ENCODE measurements at places on chromosomes 13 and 19. TPM values are rescaled to one million over a fixed set of nuclear protein-coding genes. Genes with fewer than 3 reads are reported as not detected.

Gene ZSCAN5B
- not detected for total RNA-seq

Gene CASP14
- total RNA-seq: 0.10 TPM

Gene C5AR2
- 0.31 TPM for total RNA-seq

Gene AMER2
- total RNA-seq: 0.62 TPM

Gene LRRC25
- 1.8 TPM for total RNA-seq

DNA sequence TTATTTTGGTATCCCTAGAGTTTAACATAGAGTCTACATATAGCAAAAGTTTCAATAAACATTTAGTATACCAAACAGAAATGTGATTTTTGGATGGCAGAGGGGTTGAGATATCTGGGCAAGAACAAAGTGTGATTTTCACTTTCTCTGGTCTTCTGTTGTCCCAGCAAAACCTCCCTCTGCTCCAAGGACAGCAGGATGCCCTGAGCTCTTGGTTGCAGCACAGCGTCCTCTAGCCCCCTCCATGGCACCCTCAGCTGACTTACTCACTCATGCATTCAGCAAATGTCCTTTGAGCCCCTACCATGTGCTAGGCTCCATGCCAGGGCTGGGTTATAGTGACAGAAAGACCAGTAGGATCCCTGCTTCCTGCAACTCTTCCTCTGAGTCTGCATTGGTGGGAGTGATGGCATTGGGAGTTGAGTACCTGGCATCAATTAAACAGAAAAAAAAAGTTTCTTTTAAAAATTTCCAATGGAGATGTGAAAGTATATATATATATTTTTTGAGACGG lies 104.8 kb upstream of the UBL3 start:
- DNase-seq: no peak

- DNase-seq: peak; percentile 11
Measured at GRCh38 chr19:29121684-29122083, 91.3 kb downstream of the UQCRFS1 start.

GRCh38 chr19:44072543-44073401 lies 813 bp downstream of the ZNF284 start:
- DNase-seq: no peak

DNA sequence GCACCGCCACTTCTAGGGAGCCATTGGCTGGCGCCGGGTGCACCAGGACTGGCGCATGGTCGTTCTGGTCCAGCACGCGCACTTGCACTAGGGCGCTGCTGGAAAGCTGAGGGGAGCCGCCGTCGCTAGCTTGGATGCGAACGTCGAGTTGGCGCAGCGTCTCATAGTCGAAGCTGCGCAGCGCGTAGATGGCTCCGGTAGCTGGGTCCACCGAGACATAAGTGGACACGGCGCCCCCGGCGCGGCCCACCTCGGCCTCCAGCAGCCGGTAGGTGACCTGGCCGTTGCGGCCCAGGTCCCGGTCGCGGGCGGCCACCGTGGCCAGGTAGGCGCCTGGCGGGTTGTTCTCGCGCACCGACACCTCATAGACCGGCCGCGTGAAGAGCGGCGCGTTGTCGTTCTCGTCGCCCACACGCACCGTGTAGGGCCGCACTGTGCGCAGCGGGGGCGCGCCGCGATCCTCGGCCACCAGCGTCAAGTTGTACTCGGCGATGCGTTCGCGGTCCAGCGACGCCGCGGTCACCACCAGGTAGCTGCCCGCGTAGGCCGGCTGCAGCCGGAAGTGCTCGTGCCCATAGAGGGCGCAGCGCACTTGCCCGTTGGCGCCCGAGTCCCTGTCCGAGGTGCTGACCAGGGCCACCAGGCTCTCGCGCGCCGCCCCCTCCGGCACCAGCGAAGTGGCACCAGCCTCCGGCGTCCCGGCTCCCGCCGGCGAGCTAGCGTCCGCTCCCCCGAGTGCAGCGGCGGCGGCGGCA lies 1.7 kb downstream of the PCDH8 start:
- peak; percentile 88 for DNase-seq

DNA sequence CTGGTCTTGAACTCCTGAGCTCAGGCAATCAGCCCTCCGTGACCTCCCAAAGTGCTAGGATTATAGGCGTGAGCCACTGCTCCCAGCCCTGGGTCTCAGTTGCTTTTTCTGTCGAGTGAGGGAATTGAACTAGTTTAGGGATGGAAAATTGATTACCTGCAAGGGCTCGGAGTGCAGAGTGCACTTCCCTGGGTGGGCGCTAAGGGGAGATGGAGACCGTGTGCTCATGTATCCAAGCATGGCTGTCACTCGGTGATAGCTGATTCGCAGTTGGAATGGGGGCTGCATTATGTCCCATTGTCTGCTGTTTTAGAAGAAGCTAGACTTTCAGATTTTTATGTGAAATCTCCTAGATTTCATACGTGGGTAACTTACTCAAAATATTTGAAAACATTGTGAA lies 139.9 kb upstream of the RFC3 start:
- no peak for DNase-seq

DNA sequence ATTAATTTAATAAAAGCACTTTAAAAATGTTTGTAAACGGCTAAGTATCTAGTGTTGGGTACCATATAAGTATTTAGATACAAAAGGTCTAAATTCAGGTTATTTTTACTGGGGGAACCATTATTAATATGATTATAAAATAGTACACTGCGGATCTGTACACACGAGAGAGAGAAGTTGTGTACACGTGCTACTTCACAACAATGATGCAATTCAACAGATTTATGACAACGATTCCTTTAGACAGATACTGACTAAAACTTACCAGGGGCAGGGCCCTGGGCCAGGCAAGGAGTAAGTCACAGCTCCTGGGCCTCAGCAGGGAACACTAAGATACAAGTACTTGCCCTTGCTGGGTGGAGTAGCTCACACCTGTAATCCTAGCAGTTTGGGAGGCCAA lies 29.1 kb upstream of the TPTE2 start:
- no peak for DNase-seq

DNA sequence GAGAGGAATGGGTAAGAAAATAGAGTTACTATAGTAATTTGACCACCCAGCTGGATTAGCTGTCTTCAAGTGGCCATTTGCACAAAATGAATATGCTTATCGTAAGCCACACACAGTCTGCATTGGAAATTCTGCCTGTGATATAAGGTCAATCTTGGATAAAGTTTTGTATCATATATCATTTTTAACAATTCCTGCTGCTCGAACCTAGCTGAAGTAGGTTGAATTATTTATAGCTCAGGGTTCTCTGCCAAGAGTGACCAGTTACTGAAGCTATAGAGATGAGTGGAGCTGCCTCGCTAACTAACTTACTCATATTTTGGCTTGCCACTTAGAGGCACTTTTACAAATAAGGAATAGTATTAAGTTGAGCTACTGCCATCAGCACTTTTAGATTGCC lies 220.9 kb downstream of the RGCC start:
- DNase-seq: peak; percentile 34

- no peak for DNase-seq
Measured at GRCh38 chr13:37984357-37984756, 114.8 kb upstream of the TRPC4 start.

DNA sequence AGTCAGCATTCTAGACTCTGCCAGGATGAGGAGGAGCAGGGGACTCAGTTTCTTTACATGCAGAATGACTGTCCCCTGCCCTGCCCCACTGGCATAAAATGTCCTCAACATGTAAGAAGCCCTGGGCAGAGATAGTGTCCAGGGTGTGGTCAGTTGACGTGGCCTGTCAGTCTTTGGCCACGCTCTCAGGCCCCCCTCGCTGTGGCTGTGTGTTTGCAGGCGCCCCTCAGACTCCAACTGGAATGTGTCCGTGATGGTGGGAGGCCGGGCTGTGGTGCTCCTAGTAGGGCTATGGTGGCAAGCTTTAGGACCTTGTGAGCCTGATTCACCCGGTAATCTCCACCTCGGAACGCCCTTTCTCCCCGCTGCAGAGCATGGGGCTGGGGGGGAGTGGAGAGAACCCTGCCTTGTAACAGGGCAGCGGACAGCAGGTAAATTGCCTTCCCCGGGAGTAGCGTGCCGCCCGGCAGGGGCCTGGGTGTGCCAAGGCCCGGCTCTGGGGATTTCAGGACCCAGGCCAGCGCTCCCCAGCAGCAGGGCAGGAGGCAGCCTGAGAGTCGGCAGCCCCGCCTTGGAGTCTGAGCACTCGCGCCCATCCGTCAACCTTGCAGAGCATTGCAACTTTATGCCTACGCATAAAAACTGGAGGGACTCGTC lies 62.3 kb downstream of the CHST8 start:
- DNase-seq: peak; percentile 91

GRCh38 chr13:81138353-81138980 lies 797.5 kb upstream of the SPRY2 start:
- DNase-seq: no peak

- DNase-seq: no peak
Measured at GRCh38 chr13:66981912-66982311, 248.2 kb downstream of the PCDH9 start.

- no peak for DNase-seq
Measured at GRCh38 chr13:23632741-23633140, 62.5 kb downstream of the TNFRSF19 start.
